ENCODE measurements at places on chromosomes 2 and 18.

GRCh38 chr2:98334439-98335078 is 11.7 kb upstream of the CNGA3 start:
- no peak for DNase-seq

DNA sequence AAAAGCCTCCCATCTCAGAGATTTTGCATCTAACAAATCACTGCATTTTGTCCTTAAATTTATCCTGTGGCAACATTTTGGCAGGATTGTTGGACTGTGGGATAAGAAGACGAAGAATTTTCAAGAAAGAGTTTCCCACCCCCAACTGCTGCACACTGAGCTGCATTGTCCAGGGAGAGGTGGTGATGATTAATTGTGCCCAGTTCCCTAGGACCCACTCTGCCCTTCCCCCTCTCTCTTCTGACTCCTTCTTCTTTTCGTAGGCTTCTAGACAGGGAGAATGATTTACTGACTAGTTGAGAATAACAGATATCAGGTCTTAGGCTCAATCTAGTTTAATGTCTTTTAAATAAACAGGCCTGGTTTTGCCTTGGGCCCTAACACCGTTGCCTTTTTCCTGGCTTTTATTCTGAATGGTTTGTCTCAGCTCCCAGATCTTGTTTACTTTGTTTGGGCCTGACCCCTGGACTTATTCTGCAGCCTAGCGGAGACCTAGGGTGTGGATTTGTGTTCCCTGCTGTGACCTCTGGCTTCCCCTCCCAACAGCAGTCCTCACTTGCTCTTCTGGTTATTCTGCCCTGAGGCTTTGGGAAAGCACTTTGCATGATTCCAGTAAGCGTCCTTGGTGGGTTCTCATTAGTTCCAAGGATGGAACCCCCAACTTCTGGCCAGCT is 233.3 kb downstream of the INSIG2 start:
- DNase-seq, result no peak

- DNase-seq, result no peak
These were observed 3.4 kb downstream of the WDFY1 start for GRCh38 chr2:223941579-223942277.

DNA sequence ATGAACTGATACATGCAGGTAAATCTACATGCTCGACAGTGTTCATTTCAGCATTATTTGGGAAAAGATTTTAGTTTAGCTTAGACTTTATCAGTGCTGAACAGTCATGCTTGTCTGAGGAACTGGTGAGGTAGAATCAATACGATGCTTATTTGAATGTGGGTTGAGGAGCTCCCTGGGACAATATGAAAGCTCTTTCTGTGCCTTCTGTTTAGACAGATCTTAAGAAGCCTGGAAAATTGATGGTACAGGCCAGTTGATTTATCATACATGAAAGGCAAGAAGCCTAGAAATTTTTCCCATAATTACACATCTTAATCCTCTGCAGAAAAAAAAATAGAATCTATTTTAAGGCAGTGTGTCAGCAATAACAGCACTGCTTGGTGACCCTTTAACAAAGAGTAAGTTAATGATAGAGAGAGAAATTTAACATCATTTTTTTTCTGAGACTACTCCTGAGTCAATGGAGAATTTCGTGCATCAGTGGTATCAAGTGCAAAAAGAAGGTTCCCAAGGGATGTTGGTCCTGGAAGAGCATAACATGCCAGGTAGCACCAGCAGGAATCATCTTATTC is 252.2 kb upstream of the CDH20 start:
- no peak for DNase-seq

GRCh38 chr2:88483200-88483599 is 30.7 kb upstream of the FOXI3 start:
- no peak for DNase-seq

GRCh38 chr2:207265869-207266268 is 100.1 kb upstream of the KLF7 start:
- no peak for DNase-seq

DNA sequence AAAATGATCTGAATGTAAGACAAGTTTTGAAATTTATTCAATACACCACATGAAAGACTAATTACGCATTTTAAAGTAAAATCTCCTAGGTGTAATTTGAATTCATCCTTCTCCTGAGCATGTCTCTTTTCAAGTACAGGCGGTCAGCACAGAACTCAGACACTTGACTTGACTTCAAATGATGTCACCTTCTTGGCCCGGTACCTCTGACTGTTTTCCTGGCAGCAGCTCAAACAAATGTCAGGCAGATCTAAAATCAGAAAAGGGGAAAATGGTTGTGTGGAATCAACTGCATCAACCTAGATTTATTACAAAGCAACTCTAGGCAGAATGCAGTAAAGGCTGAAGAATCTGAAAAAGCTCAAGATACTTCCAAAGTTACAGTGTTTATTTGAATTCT is 11.4 kb upstream of the PROKR1 start:
- DNase-seq, result no peak

DNA sequence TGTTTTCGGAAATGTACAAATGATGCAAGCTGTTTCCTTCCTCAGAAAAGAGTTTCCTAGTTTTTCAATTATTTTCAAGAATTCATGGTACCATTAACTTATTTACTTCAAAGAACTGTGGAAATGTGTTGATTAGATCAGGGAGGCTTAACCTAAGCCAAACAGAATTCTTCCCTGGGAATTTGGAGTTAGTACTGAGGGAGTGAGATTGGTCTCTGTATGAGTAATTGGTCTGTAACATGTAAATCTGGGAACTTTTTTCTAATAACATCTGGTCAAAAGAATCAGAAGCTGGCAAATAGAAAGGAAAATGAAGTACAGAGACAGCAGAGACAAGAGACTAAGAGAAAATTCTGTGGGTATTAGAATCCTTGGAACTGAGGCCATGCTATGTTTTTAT is 145.8 kb downstream of the BABAM2 start:
- DNase-seq, result no peak

- no peak for DNase-seq
These were observed 3.0 kb downstream of the COL5A2 start for GRCh38 chr2:189176516-189176915.

GRCh38 chr2:216583606-216584005 is 49.6 kb upstream of the IGFBP2 start:
- DNase-seq, result no peak

DNA sequence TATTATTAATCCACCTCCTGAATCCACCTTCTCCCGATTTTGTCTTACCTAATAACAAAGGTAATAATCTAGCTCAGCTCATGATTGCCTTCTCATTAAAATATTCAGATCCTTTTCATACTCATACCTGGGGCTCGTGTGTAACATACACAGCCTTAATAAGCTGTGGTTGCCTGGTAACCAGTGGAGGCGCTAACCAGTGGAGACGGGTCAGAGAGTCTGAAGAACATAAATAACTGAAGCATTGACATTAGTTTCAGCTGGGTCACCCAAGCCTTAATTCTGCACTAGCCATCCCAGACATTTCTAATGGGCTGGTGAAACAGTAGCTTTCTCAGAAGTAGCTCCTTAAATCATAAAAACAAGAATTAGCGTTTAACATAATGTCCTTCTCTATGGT is 14.8 kb upstream of the DTNA start:
- DNase-seq, result no peak

GRCh38 chr2:29509397-29509796 is 394.2 kb downstream of the CLIP4 start:
- DNase-seq, result no peak

DNA sequence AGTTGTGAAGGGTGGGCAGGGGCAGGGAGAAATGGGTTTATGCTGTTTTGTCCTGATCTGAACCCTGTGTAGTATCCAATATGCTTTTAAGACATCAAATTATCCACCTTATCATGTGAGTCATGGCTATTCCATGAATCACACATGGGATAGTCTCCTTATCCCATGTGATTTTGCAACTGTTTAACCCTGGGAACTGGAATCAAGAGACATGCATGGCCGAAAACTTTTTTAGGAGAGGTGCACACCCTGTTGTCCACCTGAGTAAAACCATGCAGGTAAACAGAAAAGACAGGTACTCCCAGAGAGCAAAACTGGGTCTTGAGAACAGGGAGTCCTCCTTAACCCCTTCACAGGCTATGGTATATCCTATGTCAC is 490.6 kb upstream of the HS6ST1 start:
- no peak for DNase-seq

DNA sequence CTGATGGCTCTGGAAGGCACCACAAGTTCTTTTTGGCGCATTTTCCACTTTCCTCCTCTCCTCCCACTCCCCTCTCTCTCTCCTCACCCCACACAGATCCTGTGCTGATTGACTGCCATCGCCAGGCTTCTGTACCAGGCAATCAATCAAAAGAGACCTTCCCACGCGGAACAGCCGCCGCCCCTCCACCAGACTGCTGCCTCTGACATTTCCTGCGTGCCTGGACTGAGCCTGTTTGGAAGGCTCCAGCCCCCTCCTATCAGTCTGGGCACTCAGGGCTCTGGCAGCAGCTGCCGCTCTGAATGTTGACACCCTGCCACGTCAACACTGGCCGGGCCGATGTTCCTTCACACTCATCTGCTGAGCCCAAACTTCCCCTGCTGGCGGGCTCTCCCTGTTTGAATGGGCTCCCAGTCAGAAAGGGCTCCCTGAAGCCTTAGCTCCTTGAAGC is 467.7 kb downstream of the EPHA4 start:
- DNase-seq, result peak; percentile 48

GRCh38 chr2:185202945-185203528 is 535.6 kb upstream of the FSIP2 start:
- no peak for DNase-seq

DNA sequence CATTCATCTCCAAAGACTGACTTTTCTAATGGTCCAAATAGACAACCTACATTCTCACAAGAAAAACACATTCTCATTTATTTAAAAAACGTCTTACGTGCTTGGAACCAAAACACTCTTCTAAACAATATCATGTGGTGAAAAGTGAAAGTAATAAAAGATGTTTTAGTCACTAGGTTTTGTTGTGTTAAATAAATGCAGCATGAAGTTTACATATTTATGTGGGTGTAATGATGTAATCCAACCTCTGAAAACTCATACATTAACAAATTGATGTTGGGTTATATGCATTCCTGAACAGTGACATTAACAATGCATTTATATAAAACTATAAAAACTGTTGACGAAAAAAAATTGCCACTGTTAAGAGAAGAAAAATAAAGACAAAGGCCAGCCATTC is 55.1 kb upstream of the ACVR2A start:
- no peak for DNase-seq

DNA sequence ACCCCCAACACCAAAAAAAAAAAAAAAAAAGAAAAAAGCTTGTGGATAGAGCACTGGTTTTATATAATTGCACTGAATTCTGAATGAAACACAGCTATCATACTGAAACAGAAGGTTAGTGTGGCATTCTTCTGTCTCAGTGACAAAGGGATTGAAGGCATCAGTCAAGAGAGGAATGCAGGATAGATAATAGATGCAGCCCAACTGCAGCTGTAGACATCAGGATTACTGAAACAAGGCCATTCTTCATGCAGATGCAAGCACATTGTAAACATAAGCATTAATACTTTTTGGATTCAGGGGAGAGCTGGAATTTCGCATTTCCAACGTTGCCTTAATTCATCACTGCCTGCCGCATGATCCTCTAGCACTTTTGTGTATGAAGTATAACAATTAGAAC is 897.4 kb upstream of the KLHL29 start:
- DNase-seq, result no peak

GRCh38 chr18:48657447-48658120 is 118.8 kb downstream of the CTIF start:
- peak; percentile 83 for DNase-seq

GRCh38 chr18:26046419-26047077 is 43.9 kb downstream of the SS18 start:
- no peak for DNase-seq

Measured in dorsolateral prefrontal cortex (tissue), 122 donors.